Fibroblast of skin of left quadriceps (primary cell): ENCODE measurements at places on chromosomes 16 and 17.

DNA sequence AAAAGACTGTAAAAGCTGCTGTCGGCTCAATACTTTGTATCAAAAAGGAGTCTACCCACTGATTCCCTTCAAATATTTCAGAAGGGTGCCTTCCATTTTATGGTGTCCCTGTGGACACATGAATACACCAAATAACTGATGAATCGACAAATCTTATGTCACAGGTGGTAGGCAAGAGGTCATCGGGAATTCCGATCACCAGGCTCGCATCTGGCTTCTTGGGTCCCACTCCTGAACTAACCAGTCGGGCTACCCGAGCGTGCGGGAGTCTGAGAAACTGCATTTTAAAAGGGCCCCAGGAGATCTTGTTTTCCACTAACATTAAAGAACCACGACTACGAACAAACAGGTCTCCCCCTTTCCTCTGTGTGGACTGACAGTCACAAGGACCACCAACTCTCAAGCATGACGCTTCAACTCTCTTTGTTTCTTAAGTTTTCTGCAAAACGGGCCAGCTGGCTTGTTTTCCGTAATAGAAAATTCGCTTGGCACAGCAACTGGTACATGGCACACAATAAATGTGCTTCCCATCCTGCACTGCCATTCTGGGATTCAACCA lies 873 bp downstream of the PSME3IP1 start:
- no peak for DNase-seq

DNA sequence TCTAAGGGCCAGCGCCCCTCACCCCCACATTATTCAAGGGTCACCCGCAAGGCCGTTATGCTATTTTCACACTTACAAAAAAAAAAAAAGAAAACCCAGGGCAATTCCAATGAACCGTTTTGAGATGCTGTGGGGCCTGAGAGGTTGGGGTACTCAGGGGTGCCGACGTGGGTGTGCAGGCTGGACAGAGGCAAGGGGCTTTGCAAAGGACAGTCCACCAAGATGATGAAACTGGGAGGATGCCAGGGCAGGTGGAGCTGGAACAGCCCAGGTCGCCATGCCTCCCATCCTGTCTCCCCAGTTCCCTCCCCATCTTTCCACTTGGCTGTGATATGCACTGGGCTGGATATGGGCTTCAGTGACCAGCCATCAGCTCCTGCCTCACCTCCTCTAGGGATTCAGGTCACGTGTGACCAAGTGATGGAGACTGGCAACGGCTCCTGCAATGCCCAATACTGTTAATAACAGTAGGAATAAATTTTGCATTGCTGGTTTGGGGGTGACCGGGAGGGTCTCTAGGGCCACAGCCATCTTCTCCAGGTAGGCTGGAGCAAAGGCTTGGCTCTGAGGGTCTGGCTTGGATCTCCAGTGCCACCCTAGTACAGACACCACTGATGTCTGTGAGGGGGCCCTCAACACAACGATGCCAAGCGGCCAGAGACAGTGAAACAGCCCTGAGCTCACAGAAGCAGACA lies 151.3 kb upstream of the TNRC6C start:
- no peak for DNase-seq

DNA sequence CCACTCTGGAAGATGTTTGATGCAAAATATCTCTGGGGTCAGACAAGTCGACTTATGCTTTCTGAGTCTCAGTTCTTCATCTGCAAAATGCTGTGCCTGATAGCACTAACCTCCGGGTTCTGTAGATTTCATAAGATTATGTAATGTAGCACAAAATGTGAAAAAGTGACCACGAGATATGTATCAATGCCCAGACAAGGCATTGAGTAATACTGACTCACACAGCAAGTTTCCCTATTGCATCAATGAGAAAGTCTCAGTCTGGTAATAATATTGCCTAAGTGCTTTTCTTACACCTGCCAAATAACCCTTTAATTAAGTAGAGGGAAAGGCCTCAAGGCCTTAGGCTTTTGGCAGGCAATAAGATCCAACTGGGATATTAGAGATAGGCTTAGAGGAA lies 41.4 kb upstream of the MMP2 start:
- peak; percentile 12 for DNase-seq

- no peak for DNase-seq
Measured at GRCh38 chr16:49825041-49825440, 30.9 kb downstream of the ZNF423 start.

DNA sequence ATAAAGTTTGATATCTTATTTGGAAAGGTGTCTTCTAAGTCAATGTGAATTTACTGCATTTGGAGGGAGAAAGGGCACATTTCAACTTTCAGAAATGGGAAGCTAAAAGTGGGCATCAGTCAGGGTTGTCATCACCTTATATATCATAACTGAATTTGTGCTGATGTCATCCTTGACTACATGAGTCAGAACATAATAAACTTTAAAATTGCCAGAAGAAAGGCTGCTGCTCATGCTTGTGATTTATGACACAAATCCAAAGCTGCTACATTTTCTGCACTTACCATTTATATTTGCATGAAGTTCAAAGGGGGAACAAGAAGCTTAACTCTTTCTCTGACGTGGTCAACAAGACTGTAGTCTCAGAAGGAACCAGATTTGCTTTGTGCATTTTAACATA lies 196.6 kb downstream of the UTP18 start:
- DNase-seq, result no peak

GRCh38 chr17:60039114-60039846 lies 39.4 kb downstream of the HEATR6 start:
- DNase-seq, result no peak

DNA sequence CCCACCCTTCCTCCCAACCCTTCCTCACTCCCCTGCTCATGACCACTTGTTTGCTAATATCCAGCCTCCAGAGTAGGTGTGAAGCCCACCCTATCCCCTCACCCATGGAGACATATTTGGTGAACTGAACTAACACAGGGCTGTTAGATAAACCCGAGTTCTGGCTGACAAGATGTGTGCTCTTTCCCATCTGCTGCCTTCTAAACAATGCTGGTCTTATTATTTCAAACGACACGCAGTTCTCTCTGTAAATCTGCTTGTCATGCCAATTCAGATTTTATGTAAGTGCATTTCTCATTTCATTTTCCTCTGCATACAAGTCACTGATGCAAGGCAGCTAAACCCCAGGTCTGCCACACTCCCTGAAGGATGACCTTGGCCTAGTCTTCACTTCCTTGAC lies 343.0 kb upstream of the CDH5 start:
- DNase-seq, result no peak

- peak; percentile 79 for DNase-seq
Measured at GRCh38 chr17:56786989-56787482, 46.7 kb downstream of the C17orf67 start.

GRCh38 chr16:69108064-69108904 lies 2.8 kb downstream of the HAS3 start:
- DNase-seq, result no peak

DNA sequence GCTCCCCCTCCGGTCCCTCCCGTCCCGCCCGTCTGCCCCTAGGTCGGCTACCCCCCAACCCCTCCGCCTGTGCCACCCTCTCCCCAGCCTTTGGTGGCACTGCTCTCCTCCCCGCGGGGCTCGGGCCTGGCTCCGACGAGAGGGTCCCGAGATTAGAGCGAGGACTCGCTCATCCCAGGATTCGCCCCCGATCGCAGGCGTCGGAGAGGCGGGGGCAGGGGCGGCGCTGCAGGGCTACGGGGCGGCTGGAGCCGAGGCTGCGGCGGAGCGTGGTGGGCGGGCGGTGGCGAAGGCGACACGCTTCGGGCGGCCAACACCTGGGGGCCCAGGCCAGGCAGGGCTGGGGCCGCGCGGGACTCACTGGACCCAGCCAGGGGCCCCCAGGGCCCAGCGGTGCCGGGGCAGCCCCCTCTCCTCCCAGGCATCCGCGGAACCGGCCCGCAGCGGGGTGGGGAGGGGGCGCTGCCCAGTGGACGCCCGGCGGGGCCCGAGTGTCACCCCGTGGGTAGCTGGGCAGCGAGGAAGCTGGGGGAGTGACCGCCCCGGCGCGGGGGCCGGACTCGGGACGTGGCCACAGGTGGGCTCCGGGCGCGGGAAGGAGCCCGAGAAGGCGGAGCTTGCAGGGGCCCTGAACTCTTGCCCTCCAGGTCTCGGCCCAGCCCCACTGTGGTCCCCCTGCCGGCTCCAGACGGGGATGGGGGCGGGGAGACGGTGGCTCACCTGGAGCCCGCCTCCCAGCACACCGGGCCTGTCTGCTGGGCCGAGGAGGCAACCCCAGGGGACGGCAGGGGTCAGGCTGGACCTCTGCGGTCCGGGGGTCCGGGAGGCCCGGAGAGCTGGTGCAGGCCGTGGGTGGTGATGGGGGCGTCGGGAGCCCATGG lies 1.5 kb downstream of the MGAT5B start:
- no peak for DNase-seq
